Naive thymus-derived CD8-positive, alpha-beta T cell (primary cell): ENCODE measurements at places on chromosomes 11 and 22. TPM values are rescaled to one million over a fixed set of nuclear protein-coding genes. Genes with fewer than 3 reads are reported as not detected.

DNA sequence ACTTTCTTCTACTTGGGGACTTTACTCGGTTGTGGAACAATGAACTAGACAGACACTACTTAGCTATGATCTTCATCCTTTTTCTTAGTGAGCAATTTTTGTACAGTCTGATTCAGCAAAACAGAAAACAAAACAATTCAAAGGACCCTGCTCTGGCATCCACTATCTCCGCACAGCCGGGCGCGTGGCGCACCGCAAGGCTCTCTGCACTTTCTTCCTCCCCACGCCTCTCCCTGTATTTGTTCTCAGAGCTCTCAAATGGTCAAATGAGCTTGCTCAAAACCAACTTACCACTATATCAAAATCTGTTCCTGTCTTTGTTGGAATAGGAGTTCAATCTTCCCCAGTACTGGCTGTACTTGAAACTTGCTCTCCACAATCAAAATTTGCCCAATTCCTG is 7.4 kb downstream of the EEF1G start:
- peak overlapping the region; percentile 29 for H3K27ac ChIP-seq
- H3K36me3 ChIP-seq: peaks cover 92% of the 10 kb centered on the region
- no peak overlapping the region for H3K4me3 ChIP-seq
- H3K27me3 ChIP-seq: no peaks in the 10 kb centered on the region
- H3K4me1 ChIP-seq: peaks cover 37% of the 10 kb centered on the region

DNA sequence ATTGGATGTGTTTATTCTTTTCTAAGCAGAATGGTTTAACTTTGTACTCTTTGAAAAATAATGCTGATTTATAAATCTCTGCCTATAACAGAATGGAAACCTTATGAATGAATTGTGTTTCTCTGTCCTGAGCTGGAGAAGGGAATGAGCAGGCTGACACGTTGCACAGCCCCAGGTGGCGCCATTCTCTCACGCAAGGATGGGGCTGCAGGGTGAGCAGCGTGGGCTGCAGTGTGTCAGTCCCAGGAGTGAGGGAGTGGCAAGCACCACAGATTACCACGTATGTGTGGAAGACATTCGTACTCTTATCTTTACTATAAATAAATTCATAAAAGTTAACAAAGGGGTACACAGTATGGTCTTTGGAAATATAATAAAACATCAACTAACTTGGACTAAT is 33.4 kb downstream of the FDX1 start:
- H3K4me1 ChIP-seq: peaks cover 4% of the 10 kb centered on the region
- H3K27ac ChIP-seq: no peak overlapping the region
- DNase-seq: peak; percentile 1
- H3K4me3 ChIP-seq: no peak overlapping the region
- H3K27me3 ChIP-seq: no peaks in the 10 kb centered on the region

SCGB1C1 gene
- polyA plus RNA-seq: not detected

RAB38 gene
- 0.75 TPM for polyA plus RNA-seq
